Activated T-cell treated with anti-CD3 and anti-CD28 coated beads, Interleukin-2, amount 50 U/mL, for 72 hours (primary cell): ENCODE measurements at places on chromosomes 5 and 9. TPM values are rescaled to one million over a fixed set of nuclear protein-coding genes. Genes with fewer than 3 reads are reported as not detected.

Gene MUSK
- not detected for total RNA-seq

Gene NR5A1
- total RNA-seq, result not detected

Gene TRPM6
- total RNA-seq, result 0.10 TPM

Gene TRIP13
- total RNA-seq, result 17.7 TPM

Gene TLX3
- not detected for total RNA-seq

Gene LHFPL2
- 0.12 TPM for total RNA-seq

Gene REEP2
- 6.6 TPM for total RNA-seq

Gene DNAH5
- total RNA-seq, result not detected

Gene INSL6
- not detected for total RNA-seq

Gene HABP4
- 13.4 TPM for total RNA-seq

Gene SPATA9
- total RNA-seq, result not detected

Gene NTNG2
- 3.2 TPM for total RNA-seq

Gene RIGI
- total RNA-seq, result 7.9 TPM

Gene KIF12
- total RNA-seq, result not detected

Gene RRAGA
- 41.6 TPM for total RNA-seq

Gene ADAMTS16
- not detected for total RNA-seq

Gene MYMK
- not detected for total RNA-seq

Gene F12
- 6.5 TPM for total RNA-seq

Gene RELL2
- 14.6 TPM for total RNA-seq

Gene SOHLH1
- not detected for total RNA-seq

Gene HTR4
- not detected for total RNA-seq

Gene AFAP1L1
- total RNA-seq, result 0.17 TPM

Gene UCK1
- total RNA-seq, result 19.2 TPM

Gene EIF4E1B
- not detected for total RNA-seq

Gene C5orf58
- not detected for total RNA-seq

Gene CD274
- total RNA-seq, result 36.3 TPM

Gene GRM6
- total RNA-seq, result not detected

Gene TMEM171
- total RNA-seq, result not detected

Gene RNF183
- 0.34 TPM for total RNA-seq

Gene TMEM8B
- 8.4 TPM for total RNA-seq

Gene SLC27A6
- total RNA-seq, result not detected

Gene PTGES
- total RNA-seq, result 0.74 TPM

Gene WDR70
- 39.0 TPM for total RNA-seq

Gene SV2C
- 0.19 TPM for total RNA-seq

Gene ANKRD34B
- not detected for total RNA-seq
